ENCODE measurements at places on chromosomes 7 and 10.

- no peak for DNase-seq
Measured at GRCh38 chr10:11898033-11898371, 74.8 kb downstream of the PROSER2 start.

- DNase-seq: no peak
Measured at GRCh38 chr7:24751484-24751883, 5.8 kb downstream of the GSDME start.

DNA sequence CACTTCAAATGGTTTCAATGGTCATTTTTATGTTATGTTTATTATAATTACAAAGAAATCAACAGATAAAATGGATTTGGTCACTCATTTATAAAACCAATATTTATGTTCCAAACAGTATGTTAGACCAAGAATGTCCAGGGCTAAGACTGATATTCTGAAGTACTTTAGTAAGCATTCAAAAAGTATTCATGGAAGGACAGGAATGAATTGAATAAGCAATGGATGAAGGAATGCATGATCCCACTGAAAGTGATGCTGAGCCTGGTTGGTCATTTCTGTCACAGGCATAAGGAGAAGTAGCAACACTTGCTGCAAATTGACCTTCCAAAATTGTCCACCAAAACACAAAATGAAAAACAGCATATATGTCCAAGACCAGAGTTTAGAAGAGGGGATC, 189.0 kb upstream of the CELF2 start:
- no peak for DNase-seq

- no peak for DNase-seq
Measured at GRCh38 chr10:113381981-113382509, 170.8 kb upstream of the HABP2 start.
